ENCODE measurements at places on chromosomes 1 and 21. TPM values are rescaled to one million over a fixed set of nuclear protein-coding genes. Genes with fewer than 3 reads are reported as not detected.

The AGO1 gene
- 17.0 TPM for total RNA-seq

DNA sequence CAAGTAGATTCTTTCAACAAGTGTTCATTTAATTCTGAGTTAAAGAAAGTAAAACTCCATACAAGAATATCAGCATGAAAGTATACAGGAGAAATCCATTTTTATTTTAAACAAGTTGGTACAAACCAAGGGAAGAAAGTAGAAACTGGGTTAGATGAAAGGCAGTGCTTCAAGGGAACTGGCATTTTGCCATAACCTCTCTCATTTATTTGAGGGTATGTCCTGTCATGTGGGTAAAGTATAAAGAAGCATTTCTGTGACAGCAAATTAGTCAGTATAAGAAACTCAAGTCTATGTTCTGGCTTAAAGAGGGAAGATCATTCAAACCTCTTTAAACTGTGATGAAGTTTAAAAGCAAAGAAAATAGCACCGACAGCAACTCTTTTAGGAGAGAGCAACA, 32.0 kb downstream of the OLFM3 start:
- DNase-seq = no peak
- no peak overlapping the region for H3K27ac ChIP-seq
- peaks cover 37% of the 10 kb centered on the region for H3K27me3 ChIP-seq
- H3K4me1 ChIP-seq = no peaks in the 10 kb centered on the region
- H3K36me3 ChIP-seq = no peaks in the 10 kb centered on the region
- no peak overlapping the region for H3K4me3 ChIP-seq

DNA sequence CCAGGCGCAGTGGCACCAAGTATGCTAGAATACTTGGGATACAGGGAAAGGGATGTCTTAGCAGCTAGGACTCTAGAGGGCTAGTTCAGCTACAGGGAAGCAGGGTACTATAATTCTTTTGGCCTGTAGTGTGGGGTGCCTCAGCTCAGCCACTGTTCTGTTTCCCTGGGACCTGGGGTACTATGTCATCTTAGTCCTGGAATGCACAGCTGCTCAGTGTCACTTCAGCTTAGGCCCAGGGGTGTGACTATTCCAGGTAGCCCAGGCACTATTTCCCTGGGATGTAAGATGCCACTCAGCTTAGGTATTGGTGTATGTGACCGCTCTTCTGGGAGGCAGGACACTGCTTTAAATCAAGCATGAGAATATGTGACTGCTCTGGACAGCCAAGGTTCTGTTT, 34.1 kb downstream of the RGSL1 start:
- DNase-seq = no peak

DNA sequence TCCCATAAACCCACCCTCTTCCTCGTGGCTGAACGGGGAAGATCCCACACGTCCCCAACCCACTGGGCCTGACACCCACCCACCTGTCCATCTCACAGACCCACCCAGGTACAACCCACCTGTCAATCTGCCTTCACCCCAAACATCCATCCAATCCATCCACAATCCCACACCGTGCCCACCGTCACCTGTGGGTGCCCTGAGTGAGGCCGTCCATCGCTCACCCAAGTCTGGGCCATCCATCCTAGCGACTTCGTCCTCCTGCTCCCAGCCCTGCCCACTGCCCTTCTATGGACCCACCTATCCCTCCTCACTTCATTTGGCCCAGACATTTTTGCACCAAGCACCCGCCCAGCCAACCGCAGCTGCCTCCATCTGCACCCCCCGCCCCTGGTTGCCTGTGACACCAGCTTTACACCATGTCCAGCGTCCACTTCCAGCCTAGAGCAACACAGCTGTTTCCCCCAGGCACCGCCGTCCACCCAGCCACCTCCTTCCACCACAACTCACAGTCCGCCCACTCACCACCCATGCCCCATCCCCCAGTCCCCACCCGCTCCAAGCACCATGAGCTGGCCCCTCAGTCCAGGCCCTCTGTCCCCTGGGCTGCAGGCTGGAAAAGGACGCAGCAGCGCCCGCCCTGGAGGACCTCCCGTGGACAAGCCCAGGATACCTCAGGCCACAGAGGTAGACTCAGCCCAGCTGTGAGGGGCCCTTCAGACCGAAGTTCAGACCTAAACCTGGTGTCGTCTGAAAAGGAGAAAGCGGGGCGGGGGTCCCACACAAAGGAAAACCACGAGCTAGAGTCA, 7.7 kb downstream of the TTLL10 start:
- no peak overlapping the region for H3K27ac ChIP-seq
- H3K27me3 ChIP-seq = no peaks in the 10 kb centered on the region
- H3K4me3 ChIP-seq = no peak overlapping the region
- DNase-seq = no peak

GRCh38 chr21:38993561-38993960, 187.8 kb downstream of the ETS2 start:
- no peaks in the 10 kb centered on the region for H3K36me3 ChIP-seq
- peaks cover 27% of the 10 kb centered on the region for H3K4me1 ChIP-seq
- no peaks in the 10 kb centered on the region for H3K27me3 ChIP-seq
- no peak overlapping the region for H3K4me3 ChIP-seq
- no peak overlapping the region for H3K27ac ChIP-seq
- DNase-seq = peak; percentile 94

DNA sequence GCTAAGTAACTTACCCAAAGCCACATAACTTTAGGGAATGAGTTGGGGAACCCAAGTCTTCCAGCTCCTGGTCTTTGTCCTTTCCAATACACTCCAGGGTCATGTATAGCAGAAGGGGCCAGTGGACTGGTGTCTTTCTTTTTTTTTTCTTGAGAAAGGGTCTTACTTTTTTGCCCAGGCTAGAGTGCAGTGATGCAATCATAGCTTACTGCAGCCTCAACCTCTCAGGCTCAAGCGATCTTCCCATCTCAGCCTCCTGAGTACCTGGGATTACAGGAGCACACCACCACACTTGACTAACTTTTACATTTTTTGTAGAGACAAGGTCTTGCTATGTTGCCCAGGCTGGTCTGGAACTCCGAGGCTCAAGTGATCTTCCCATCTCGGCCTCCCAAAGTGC, 12.2 kb downstream of the NAV1 start:
- H3K27me3 ChIP-seq = no peaks in the 10 kb centered on the region
- no peak overlapping the region for H3K27ac ChIP-seq
- no peak overlapping the region for H3K4me3 ChIP-seq
- DNase-seq = no peak

- DNase-seq = no peak
- no peak overlapping the region for H3K27ac ChIP-seq
- no peaks in the 10 kb centered on the region for H3K4me1 ChIP-seq
- no peaks in the 10 kb centered on the region for H3K36me3 ChIP-seq
Observed at GRCh38 chr1:199247891-199248290, 609.1 kb downstream of the PTPRC start.

The ESRRG gene
- total RNA-seq = 1.7 TPM
